NCI-H1694 (cell line): ENCODE measurements at places on chromosomes 7 and 10.

GRCh38 chr7:35334506-35334905 lies 80.6 kb upstream of the TBX20 start:
- no peak for DNase-seq

DNA sequence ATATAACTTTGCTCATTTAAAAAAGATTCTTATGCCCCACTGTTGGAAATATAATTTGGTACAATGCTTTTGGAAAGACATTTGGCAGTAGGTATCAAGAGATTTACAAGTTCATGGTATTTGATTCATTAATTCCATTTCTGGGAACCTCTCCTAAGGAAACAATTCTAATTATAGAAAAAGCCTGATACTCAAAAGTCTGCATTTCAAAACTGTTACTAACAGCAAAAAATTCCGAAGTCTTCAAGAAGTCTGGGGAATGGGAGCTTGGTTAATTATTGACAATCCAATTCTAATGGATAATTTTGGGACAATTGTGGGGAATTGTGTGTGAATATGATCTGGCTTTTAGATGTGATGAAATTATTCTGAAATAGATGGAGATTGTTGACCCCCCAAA lies 59.6 kb downstream of the HDAC9 start:
- DNase-seq = no peak

- no peak for DNase-seq
Observed at GRCh38 chr7:43078794-43079193, 33.7 kb upstream of the HECW1 start.

GRCh38 chr10:934746-935406 lies 3.4 kb upstream of the LARP4B start:
- no peak for DNase-seq

- no peak for DNase-seq
Observed at GRCh38 chr10:84308481-84309304, 19.7 kb upstream of the CCSER2 start.

GRCh38 chr10:27861781-27862180 lies 116.2 kb upstream of the MKX start:
- DNase-seq = no peak

- no peak for DNase-seq
Observed at GRCh38 chr7:69630292-69630691, 32.0 kb downstream of the AUTS2 start.

- no peak for DNase-seq
Observed at GRCh38 chr7:498678-499641, 20.7 kb downstream of the PDGFA start.

- no peak for DNase-seq
Observed at GRCh38 chr10:129307141-129307540, 159.9 kb upstream of the MGMT start.

DNA sequence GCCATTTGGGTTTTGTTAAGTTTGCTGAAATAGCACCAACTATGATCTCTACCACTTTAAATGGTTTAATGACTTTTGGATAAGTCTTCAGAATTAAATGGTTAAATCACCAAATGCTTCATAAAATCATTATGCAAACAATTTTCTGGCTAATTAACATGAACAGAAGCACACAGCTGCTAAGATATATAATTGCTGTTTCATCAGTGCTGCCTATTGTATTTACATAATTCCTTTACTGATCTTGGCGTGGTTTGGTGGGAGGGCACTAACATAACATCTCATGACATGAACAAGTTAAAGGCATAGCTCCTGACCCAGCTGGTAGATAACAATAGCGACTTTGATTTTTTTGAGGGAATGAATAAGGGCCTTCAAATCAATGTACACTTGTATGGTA lies 94.1 kb downstream of the FZD1 start:
- DNase-seq = no peak

DNA sequence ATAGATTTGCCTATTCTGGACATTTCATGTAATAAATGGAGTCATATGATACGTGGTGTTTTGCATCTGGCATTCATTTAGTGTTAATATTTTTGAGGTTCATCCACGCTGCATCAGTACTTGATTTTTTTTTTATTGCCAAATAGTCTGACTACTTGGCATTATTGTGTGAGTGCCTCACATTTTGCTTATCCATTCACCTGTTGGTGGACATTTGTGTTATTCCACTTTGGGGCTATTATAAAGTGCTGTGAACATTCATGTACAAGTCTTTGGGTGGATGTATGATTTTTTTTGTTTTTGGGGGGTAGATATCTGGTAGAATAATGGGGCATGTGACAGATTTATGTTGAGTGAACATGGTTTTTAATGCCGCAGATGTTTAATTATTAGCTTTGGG lies 19.7 kb downstream of the CUL1 start:
- DNase-seq = no peak

DNA sequence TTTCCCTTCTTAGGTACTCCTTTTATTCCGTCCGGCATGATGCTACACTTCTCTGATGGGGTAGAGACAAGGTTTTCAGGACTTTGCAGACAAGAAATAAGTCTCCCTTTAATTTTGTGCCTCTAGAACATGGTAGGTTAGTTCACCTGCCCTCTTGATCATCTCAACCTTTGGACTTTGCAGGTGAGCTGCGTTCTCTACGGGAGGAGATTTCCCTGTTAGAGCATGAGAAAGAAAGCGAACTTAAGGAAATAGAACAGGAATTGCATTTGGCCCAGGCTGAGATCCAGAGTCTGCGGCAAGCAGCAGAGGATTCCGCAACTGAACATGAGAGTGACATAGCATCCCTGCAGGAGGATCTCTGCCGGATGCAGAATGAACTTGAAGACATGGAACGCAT lies 9.2 kb downstream of the CCDC136 start:
- no peak for DNase-seq

DNA sequence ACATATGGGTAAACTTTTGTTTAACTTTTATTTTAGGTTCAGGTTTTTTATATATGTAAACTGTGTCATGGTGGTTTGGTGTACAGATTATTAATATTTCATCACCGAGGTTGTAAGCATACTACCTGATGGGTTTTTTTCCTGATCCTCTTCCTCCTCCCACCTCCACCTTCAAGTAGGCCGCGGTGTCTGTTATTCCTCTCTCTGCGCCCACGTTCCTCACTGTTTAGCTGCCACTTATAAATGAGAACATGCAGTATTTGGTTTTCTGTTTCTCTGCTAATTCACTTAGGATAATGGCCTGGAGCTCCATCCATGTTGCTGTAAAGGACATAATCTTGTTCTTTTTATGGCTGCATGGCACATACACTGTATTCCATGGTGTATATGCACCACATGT lies 1000.0 kb upstream of the CELF2 start:
- DNase-seq = no peak

GRCh38 chr10:3495281-3495680 lies 289.7 kb downstream of the KLF6 start:
- no peak for DNase-seq

DNA sequence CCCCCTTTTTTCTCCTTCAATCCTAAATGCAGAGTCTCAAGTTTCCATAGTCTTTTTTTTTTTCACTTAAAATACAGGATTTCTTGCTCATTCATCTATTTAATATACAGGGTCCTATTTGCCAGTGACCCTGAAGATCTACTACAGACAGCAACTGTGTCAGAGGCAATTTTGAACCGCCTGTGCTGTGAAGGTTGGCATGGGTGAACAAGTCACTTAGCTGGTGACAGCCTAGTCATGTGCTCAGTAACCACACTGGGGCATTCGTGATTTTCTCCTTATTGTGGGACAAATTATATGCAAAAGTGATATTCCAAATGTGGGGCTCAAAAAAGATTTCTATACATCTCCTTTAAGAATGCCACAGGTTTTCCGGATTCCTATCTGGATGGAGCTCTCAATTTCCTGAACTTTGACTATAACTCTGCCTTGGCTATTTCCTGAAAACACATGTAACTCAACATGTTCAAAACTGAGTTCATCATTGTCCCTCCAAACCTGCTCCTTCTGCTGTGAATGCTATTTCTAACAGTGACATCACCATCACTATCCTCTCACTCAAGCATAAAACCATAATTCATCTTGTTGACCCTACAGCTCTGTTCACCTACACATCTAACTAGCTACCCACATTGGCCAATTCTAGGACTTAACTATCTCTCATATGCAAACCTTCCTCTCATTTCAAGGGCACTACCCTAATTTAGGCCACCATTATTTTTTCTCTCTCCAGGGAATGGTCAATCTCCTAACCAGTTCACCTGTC lies 36.7 kb downstream of the CDK6 start:
- DNase-seq = no peak

- DNase-seq = no peak
Observed at GRCh38 chr10:3797750-3798149, 12.7 kb upstream of the KLF6 start.

- DNase-seq = no peak
Observed at GRCh38 chr10:120940299-120940900, 89.2 kb downstream of the WDR11 start.

- no peak for DNase-seq
Observed at GRCh38 chr7:134657526-134657925, 10.9 kb downstream of the BPGM start.

DNA sequence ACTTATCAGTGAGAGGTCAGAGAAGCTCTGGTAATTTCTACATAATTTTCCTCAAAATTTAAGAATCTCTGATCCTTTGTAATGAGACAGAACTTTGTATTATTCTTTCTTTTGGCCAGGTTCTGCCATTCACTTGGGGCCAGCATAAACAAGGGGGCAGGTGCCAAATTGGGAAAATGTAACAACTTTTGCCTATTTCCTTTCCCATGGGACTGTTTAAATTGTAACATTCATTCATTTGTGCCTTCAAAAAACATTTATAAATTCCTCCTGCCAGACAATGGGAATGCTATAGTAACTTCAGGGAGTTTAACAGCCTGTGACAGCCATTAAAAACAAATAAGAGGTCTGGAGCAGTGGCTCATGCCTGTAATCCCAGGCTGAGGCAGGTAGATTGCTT lies 12.4 kb downstream of the DYNC1I1 start:
- no peak for DNase-seq

- no peak for DNase-seq
Observed at GRCh38 chr7:19116121-19117090, 1.0 kb downstream of the TWIST1 start.

GRCh38 chr10:64334084-64334483 lies 812.9 kb downstream of the REEP3 start:
- no peak for DNase-seq

- DNase-seq = no peak
Observed at GRCh38 chr7:138951953-138952352, 29.2 kb downstream of the KIAA1549 start.

DNA sequence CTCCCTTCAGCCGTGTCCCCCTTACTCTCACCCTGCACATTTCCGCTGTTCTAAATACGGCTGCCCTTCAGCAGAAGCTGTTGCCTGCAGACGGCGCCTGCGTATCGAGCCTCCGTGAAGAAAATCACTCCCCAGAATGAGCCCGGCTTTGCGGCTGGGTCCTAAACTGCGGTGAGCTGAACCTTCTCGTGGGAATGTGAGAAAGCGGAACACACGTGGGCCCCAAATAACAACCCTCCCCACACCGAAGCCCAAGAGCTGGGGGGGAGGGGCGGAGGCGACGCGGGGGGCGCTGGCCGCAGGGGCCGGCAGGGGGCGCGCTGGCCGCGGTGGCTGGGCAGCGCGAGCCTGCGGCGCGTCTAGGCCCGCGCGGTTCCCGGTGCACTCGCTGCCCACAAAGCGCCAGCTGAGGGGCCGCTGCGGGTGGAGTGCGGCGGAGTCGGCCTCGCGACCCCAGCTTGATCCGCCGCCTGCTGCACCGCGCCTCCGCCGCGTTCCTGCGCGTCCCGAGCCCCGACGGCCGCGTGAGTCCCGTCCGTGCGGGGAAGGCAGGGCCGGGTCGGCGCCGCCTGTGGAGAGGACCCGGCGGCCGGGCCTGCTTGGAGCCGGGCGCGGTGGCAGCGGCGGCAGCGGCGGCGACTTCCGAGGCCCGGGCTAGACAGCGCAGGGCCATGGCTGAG lies at the start of gene ZNF398:
ZNF398 (plus strand) TSS at position 382 of the 680 bp plus-strand sequence; CDS start at position 672, 290 bp downstream.
- no peak for DNase-seq

GRCh38 chr7:2054927-2055326 lies 177.8 kb downstream of the MAD1L1 start:
- DNase-seq = peak; percentile 34

GRCh38 chr7:421136-421991 lies 98.3 kb downstream of the PDGFA start:
- DNase-seq = no peak

GRCh38 chr10:71277914-71278665 lies 41.0 kb upstream of the SLC29A3 start:
- DNase-seq = no peak

DNA sequence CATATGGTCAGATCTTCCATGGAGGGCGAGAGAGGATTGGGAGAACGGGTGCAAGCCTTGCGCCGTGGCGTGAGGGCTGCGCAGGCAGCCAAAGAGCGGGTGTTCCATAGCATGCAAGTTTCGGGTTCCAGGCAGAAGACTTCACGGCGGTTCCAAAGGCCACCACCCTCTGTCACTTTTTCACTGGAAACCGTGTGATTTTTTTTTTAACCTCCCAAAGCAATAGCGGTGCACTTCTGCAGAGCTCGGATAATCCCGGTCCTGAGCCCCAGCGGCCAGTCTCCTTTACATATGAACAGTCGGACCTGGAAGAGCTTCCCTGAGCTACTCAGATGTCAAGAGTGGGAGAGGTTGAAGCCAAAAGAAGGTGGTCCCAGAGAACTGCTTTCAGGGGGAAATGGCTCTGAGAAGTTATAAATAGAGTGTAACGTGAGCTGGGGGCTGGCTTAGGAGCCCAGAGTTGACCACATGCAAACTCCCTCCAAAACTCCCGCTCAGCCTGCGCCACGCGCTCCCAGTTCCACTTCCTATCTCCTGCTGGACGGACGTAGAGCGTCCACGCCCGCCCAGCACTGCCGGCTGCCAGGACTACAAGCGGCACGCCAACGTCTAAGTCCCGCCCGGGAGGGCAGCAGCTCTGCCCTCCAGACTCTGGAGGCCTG lies at the start of gene MEOX2:
MEOX2 (minus strand) TSS at position 389 of the 662 bp plus-strand sequence; CDS start at position 108, 281 bp downstream.
- DNase-seq = no peak

GRCh38 chr10:116765648-116766081 lies 23.3 kb upstream of the HSPA12A start:
- no peak for DNase-seq

GRCh38 chr10:16646181-16647059 lies 124.7 kb upstream of the C1QL3 start:
- no peak for DNase-seq

DNA sequence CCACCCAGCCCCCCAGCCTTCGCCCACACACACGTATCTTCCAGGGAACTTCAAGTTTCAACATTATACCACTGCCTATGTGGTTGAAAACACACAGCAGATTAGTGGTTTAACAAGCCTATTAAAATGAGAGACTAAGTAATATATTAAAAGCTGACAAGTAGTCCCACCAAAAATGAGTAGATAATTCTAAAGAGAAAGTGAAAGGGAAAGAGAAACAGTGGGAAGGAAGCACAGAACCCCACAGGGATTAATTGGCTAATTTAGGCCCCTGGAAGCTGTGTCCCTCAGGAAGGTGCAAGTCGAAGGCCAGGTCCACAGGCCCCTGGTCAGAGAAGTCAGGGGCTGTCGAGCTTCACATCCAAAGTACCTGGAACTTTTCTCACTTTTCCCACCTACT lies 210.5 kb upstream of the YAE1 start:
- DNase-seq = no peak

- no peak for DNase-seq
Observed at GRCh38 chr7:1844336-1844950, 174.4 kb downstream of the ELFN1 start.

- peak; percentile 66 for DNase-seq
Observed at GRCh38 chr7:113159746-113160339, 41.5 kb upstream of the SMIM30 start.

GRCh38 chr7:124035706-124036105 lies 2.8 kb upstream of the TMEM229A start:
- DNase-seq = no peak

GRCh38 chr7:93690021-93690420 lies 115.5 kb upstream of the CALCR start:
- DNase-seq = no peak

GRCh38 chr7:100493476-100494264 lies 9.9 kb downstream of the NYAP1 start:
- no peak for DNase-seq
